ENCODE measurements at places on chromosomes 7 and 10.

DNA sequence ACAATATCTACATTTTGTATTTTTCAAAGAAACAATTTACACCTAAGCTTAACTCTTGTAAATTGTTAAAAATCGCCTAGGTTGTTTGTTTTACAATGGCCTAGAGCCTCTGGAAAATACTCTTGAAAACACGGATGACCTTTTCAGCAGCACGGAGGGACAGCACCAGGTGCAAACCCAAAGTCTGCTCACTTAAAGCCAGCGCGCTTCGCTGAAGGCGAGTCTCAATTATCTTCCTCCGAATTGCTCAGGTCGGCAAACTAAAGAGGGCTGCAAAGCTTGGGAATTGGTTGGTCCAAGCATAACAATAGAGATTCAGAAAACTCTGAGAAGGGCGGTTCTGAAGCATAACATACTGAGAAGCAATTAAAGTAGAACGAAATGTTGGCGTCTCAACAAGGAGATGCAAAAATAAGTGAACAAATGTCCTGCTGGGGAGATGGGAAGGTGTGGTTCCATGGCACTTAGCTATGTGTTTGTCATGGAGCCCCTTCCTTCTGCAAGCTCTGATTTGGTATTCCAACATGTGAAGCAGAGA lies 139.9 kb upstream of the PITRM1 start:
- no peak for DNase-seq

DNA sequence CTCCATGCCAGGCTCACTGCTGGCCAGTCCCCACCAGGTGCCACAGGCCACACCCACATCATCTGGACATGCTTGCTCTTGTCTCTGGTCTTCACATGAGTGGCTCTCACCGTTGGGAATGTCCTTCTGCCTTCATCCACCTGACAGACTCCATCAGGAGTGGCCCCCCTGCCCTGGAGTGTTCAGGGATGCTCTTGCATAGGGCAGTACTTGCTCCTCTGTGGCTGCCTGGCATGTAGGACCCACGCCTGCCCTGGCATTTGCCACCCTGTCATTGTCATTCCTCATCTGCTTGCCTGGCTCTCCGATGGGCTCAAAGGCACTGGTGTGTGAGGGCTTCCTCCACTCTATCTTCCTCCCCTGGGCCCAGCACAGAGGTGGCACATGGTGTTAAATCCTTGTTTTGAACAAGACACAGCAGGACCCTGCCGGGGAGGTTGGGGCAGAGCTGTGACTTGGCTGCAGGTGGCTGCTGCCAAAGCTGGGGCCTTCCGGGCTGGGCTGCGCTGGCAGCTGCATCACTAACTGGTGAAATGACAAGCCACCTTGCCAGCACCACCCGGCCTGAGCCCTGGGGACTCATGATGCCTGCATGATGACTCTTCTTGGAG lies 1.8 kb downstream of the SH2D4B start:
- no peak for DNase-seq

DNA sequence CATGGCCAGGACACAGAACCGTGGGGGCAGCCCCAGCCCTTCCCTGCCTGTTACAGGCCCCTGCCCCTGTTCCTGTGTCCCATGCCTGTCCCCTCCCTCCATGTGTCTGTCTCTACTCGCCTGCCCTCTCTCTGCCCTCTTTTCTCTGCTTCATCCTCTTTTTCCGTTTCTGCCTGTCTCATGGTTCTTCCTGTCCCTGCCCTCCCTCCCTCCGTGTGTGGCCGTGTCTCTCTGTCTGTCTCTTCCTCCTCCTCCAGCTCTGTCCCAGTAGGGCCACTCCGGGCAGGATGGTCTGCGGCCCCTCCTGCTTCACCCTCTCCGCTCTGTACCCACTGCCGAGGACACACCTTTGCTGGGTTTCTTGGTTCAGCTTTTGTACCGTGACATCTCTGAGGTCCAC lies 137.4 kb downstream of the FAM53B start:
- no peak for DNase-seq

DNA sequence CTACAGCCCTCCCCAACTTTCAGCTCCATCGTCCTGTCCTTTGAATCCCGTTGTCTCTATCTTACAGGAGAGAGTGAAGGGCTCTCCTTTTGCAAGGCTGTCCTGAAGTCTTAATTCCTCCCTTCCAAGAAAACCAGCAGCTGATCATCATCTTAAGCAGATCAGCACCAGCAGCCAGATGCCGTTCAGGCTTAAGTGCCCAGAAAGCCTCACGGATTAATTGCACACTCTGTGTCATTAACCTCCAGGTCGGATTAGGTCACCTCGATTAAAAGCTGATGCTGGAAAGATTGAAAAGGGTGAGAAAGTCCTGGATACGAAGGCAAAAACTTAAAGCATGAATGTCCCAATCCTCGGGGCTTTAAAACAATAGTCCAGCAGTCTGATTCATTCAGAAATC lies 24.8 kb upstream of the ADARB2 start:
- DNase-seq, result no peak

- no peak for DNase-seq
Observed at GRCh38 chr10:78217336-78217735, 183.7 kb downstream of the RPS24 start.

DNA sequence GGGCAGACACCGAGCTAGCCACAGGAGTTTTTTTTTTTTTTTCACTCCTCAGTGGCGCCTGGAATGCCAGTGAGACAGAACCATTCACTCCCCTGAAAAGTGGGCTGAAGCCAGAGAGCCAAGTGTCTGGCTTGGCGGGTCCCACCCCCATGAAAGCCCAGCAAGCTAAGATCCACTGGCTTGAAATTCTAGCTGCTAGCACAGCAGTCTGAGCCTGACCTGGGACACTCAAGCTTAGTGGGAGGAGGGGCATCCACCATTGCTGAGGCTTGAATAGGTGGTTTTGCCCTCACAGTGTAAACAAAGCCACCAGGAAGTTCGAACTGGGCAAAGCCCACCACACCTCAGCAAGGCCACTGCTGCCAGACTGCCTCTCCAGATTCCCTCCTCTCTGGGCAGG lies 144.5 kb downstream of the LRMDA start:
- no peak for DNase-seq

DNA sequence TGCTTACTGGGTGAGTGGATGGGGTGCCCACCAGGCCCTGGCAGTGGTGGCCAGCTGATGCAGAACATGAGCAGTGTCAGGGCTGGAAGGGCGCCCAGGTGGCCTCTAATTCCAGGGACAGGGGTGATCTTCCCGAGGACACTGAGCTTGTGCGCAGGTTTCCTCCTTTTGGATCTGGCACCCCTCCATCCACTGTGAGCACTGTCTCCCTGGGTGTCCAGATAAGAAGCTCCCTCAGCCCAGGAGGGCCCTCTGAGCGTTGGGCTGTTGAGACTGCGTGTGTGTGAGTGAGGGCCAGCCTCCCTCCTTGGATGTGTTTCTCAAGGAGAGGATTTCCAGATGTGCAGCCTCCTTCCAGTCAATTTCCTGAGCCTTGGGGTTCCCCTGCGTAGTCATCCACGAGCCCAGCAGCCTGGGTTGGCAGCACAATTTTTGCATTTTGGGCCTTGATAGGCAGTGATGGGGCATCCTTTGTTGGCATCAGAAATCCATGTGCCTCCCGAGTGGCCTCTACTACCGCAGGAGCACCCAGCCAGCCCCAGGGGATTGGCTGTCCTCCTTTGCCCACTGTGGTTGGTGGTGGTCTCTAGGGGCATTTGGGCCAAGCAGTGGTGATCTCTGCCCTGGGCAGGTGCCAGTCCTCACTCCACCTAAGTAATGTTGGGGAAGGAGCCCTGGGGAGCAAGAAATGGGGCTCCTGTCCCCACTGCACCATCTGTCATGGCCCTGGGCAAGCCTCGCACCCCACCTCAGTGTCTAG lies 20.9 kb upstream of the BTBD16 start:
- DNase-seq, result no peak

- no peak for DNase-seq
Observed at GRCh38 chr10:73800560-73801252, 10.7 kb downstream of the NDST2 start.

DNA sequence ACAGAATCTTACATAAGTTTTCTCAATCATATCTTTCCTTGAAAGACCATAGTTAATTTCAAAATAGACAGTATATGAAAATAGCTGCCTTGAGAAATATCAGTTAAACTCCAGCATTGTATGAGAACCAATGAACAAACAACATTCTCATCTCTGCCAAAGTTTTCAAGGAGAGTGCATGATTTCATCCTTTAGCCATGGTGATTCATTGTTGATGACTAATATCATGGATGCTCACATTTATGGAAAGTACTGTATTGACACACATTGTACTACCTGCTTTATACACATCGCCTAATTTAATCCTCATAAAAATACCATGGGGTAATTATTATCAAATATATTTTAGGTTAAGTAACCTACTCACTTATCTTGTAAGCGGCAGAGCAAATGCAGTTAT lies 250.3 kb downstream of the CNTNAP2 start:
- peak; percentile 16 for DNase-seq
